Activated T-helper 1 cell treated with anti-CD3 and anti-CD28 coated beads, Interleukin-12 subunit alpha, Interleukin-12 subunit beta, Interleukin-2, Interleukin-4 antibody, amounts not matched to agents 30 ng/mL and 10 ng/mL and 1 ng/mL, durations not matched to agents 14 hours and 24 hours and 36 hours (primary cell): ENCODE measurements at places on chromosomes 7 and 10. TPM values are rescaled to one million over a fixed set of nuclear protein-coding genes. Genes with fewer than 3 reads are reported as not detected.

- H3K27me3 ChIP-seq: no peaks in the 10 kb centered on the region
- no peak for DNase-seq
- H3K36me3 ChIP-seq: peaks cover 5% of the 10 kb centered on the region
- peak overlapping the region; percentile 75 for H3K27ac ChIP-seq
- peaks cover 49% of the 10 kb centered on the region for H3K4me1 ChIP-seq
These were observed 861 bp upstream of the TSPAN14 start for GRCh38 chr10:80453056-80453841.

- H3K4me1 ChIP-seq: no peaks in the 10 kb centered on the region
- no peaks in the 10 kb centered on the region for H3K27me3 ChIP-seq
- no peaks in the 10 kb centered on the region for H3K36me3 ChIP-seq
- no peak overlapping the region for H3K27ac ChIP-seq
- DNase-seq: no peak
These were observed 447.1 kb upstream of the MKI67 start for GRCh38 chr10:128573281-128573845.

DNA sequence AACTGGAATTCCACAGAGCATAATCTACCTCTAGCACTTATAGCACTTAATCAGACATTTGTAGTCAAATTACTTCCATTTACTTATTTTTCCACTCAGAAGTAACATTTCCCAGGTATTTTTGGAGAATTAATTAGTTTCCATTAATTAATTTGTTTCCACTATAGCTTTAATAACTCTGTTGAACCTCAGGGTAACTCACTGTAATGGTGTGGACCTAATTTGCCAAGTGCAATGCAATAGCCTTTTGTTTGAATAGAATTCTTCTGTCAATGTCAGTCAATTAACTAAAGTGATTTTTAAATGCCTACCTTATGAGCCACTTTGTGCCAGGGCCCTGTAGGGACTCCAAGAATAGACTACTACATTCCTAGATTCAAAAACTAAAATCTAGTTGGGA is 115.4 kb downstream of the CSTF2T start:
- H3K36me3 ChIP-seq: no peaks in the 10 kb centered on the region
- no peaks in the 10 kb centered on the region for H3K4me1 ChIP-seq
- no peaks in the 10 kb centered on the region for H3K27me3 ChIP-seq
- H3K4me3 ChIP-seq: no peak overlapping the region
- H3K27ac ChIP-seq: no peak overlapping the region
- no peak for DNase-seq

The LIPN gene
- total RNA-seq: not detected in 2 replicates

GRCh38 chr7:51006483-51007235 is 224.0 kb upstream of the GRB10 start:
- no peaks in the 10 kb centered on the region for H3K4me1 ChIP-seq
- no peak overlapping the region for H3K4me3 ChIP-seq
- H3K27me3 ChIP-seq: no peaks in the 10 kb centered on the region
- H3K27ac ChIP-seq: no peak overlapping the region
- H3K36me3 ChIP-seq: no peaks in the 10 kb centered on the region

The LIPF gene
- total RNA-seq: not detected in 2 replicates

GRCh38 chr10:49651039-49651835 is 28.2 kb upstream of the C10orf53 start:
- H3K4me3 ChIP-seq: no peak overlapping the region
- peaks cover 1% of the 10 kb centered on the region for H3K27me3 ChIP-seq
- H3K36me3 ChIP-seq: no peaks in the 10 kb centered on the region
- H3K27ac ChIP-seq: no peak overlapping the region
- peaks cover 17% of the 10 kb centered on the region for H3K4me1 ChIP-seq

GRCh38 chr10:60422809-60423208 is 33.1 kb upstream of the ANK3 start:
- H3K4me1 ChIP-seq: peaks cover 14% of the 10 kb centered on the region
- peaks cover 5% of the 10 kb centered on the region for H3K36me3 ChIP-seq
- no peak for DNase-seq
- H3K27ac ChIP-seq: no peak overlapping the region
- no peak overlapping the region for H3K4me3 ChIP-seq
- H3K27me3 ChIP-seq: no peaks in the 10 kb centered on the region

The ERVW-1 gene
- not detected in 2 replicates for total RNA-seq

DNA sequence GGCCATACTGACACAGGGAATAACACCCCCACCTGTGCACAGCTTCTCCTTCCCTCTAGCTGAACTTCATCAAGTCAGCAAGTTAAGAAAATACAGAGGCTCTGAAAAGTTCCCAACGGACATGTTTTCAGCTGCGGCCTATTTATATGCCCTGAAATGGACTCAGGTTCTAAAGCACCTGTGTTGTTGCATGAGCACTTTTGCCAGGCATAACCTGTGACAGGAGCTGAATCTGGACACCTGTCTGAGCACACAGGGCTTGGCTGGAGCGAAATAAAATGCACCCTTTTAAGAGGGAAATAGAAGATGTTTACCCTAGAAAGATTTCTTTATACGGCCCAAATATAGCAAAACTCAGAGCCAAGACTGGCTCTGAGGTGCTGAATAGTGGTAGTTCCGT is 46.7 kb downstream of the COBL start:
- DNase-seq: no peak
- no peak overlapping the region for H3K27ac ChIP-seq
- no peaks in the 10 kb centered on the region for H3K4me1 ChIP-seq
- no peaks in the 10 kb centered on the region for H3K36me3 ChIP-seq
- no peaks in the 10 kb centered on the region for H3K27me3 ChIP-seq

DNA sequence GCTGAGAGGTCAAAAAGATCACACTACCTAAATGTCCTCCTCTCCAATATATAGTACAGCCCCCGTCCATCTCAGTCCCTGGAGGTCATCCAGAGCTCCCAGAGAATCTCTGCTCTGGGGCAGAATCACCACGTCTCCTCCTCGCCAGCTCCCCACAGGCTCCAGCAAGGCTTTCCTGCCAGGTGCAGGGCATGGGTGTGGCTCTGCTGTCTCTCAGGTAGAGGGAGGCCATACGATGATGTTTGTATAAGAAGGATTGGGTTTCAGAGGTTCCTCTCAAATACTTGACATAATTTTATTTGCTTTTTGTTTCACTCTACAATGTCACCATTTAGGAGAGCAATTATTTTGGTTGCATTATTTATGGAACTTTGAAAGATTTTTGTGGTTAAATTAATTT is 98.3 kb upstream of the PRSS58 start:
- no peak overlapping the region for H3K27ac ChIP-seq
- no peaks in the 10 kb centered on the region for H3K36me3 ChIP-seq
- no peak overlapping the region for H3K4me3 ChIP-seq
- peaks cover 22% of the 10 kb centered on the region for H3K4me1 ChIP-seq
- peaks cover 9% of the 10 kb centered on the region for H3K27me3 ChIP-seq

The PHTF2 gene
- 30.9 and 31.2 TPM in 2 replicates for total RNA-seq

- DNase-seq: peak; percentile 56
- H3K4me1 ChIP-seq: peaks cover 38% of the 10 kb centered on the region
- peak overlapping the region; percentile 87 for H3K4me3 ChIP-seq
- H3K27ac ChIP-seq: peak overlapping the region; percentile 90
- H3K36me3 ChIP-seq: no peaks in the 10 kb centered on the region
- H3K27me3 ChIP-seq: peaks cover 3% of the 10 kb centered on the region
These were observed 4.4 kb upstream of the ARID5B start for GRCh38 chr10:61896854-61897661.

The HOGA1 gene
- total RNA-seq: not detected in 2 replicates

- H3K27ac ChIP-seq: no peak overlapping the region
- H3K27me3 ChIP-seq: peaks cover 2% of the 10 kb centered on the region
- H3K4me3 ChIP-seq: no peak overlapping the region
- H3K36me3 ChIP-seq: no peaks in the 10 kb centered on the region
These were observed 77.5 kb downstream of the AFAP1L2 start for GRCh38 chr10:114326795-114327194.

GRCh38 chr7:157928171-157928794 is 591.5 kb downstream of the DNAJB6 start:
- H3K36me3 ChIP-seq: peaks cover 5% of the 10 kb centered on the region
- no peak overlapping the region for H3K4me3 ChIP-seq
- H3K27ac ChIP-seq: no peak overlapping the region
- H3K4me1 ChIP-seq: peaks cover 6% of the 10 kb centered on the region
- no peak for DNase-seq
- no peaks in the 10 kb centered on the region for H3K27me3 ChIP-seq

- H3K36me3 ChIP-seq: peaks cover 7% of the 10 kb centered on the region
- no peaks in the 10 kb centered on the region for H3K27me3 ChIP-seq
- DNase-seq: no peak
- H3K4me3 ChIP-seq: no peak overlapping the region
These were observed 130.3 kb downstream of the NRF1 start for GRCh38 chr7:129741743-129742213.

DNA sequence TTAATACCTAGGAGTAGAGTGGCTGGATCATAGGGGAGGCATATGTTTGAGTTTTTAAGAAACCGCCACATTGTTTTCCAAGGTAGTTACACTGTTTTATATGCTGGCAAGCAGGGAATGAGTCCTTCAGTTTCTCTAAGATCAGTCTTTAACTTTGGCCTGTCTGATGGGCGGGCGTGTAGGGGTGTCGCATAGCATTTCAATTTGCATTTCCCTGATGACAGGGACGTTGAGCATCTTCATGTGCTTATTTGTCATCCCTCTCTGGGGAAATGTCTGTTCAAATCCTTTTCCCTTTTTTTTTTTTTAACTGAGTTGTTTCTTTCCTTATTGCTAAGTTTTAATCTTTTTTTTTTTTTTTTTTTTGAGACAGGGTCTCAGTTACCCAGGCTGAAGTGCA is 9.8 kb downstream of the MTG1 start:
- peaks cover 63% of the 10 kb centered on the region for H3K36me3 ChIP-seq
- peaks cover 47% of the 10 kb centered on the region for H3K4me1 ChIP-seq
- H3K4me3 ChIP-seq: no peak overlapping the region
- H3K27me3 ChIP-seq: no peaks in the 10 kb centered on the region
- DNase-seq: no peak

The PLXNA4 gene
- total RNA-seq: 0.13 and 0.15 TPM in 2 replicates

DNA sequence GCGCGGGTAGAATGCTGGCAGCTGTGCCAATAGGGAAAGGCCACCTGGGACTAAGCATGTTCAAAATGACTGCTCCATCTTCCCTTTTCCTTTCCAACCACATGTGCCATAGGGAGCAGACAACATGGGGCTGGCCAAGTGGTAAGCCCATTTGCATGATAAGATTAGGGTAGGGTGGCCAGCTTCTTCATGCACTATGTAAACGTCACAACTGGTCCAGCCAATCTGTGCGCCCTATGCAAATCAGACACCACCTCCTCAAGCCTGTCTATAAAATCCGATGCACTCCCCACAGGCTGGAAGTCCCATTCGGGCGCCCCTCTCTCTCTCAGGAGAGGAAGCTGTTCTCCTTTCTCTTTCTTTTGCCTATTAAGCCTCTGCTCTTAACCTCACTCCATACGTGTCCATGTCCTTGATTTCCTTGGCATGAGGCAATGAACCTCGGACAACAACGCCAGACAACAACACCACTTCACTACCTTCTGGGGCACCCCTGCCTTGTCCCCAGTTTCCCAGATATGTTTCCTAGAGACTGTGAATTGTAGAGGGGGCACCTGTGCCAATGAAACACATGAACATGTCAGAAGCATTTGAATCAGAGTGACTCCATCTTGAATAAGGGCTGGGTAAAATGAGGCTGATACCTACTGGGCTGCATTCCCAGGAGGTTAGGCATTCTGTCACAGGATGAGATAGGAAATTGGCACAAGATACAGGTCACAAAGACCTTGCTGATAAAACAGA is 19.1 kb upstream of the EXOC6 start:
- H3K4me3 ChIP-seq: no peak overlapping the region
- peaks cover 14% of the 10 kb centered on the region for H3K4me1 ChIP-seq
- peaks cover 4% of the 10 kb centered on the region for H3K36me3 ChIP-seq

DNA sequence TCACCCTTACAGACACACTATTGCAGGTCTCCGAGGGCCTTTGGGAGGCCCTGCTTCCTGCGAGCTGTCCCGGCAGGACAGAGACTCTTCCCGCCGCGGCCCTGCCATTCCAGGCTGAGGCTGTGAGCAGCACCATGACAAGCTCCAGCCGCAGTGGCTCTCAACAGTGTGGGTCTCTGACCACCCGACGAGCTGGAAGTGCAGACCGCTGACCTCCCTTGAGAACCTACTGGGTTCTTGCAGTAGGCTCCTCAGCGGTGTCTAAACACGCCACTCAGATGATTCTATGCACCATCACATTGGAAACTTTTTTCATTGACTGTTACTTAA is 303.4 kb downstream of the WDR37 start:
- H3K27ac ChIP-seq: no peak overlapping the region
- no peaks in the 10 kb centered on the region for H3K36me3 ChIP-seq
- peaks cover 9% of the 10 kb centered on the region for H3K27me3 ChIP-seq
- no peak for DNase-seq
- H3K4me3 ChIP-seq: no peak overlapping the region

The STRA8 gene
- not detected in 2 replicates for total RNA-seq

DNA sequence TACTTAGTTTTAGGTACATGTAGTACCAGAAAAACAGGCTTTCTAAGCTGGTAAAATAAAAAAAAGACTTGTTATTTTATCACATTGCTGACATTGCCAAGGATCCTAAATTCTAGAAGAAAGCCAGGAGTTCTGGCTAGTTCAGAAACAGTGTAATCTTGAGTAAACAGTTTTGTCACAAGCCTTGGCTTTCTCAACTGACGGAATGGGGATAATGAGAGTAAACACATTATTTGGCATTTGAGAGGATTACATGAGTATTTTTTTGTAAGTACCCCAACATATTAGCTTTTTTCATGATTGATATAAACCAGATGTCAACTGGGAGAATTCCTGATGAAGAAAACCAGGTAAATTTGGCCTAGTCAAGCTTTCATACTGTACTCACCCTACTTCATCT is 269.8 kb downstream of the SORCS1 start:
- no peaks in the 10 kb centered on the region for H3K4me1 ChIP-seq
- H3K27me3 ChIP-seq: no peaks in the 10 kb centered on the region
- DNase-seq: no peak
- H3K4me3 ChIP-seq: no peak overlapping the region

DNA sequence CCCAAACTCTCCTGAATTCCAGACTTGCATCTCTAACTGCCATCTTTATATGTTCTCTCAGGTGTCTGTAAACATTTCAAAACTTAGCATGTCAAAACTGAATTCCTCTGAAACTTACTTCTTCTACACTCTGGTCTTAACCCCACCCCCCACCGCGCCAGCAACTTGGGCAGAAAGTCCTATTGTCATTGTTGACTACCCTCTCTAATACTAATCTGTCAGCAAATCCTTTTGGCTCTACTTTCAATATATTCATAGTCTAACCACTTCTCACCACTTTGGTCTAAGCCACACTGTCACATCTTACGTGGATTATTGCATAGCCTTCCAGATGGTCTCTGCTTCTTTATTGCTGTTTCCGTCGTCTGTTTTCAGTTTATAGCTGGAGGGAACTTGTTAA is 86.6 kb downstream of the AHCYL2 start:
- H3K27me3 ChIP-seq: no peaks in the 10 kb centered on the region
- no peak for DNase-seq
- H3K4me3 ChIP-seq: no peak overlapping the region
- H3K36me3 ChIP-seq: peaks cover 2% of the 10 kb centered on the region

The EBF3 gene
- total RNA-seq: not detected in 2 replicates

GRCh38 chr7:155168597-155169480 is 98.7 kb downstream of the HTR5A start:
- H3K4me1 ChIP-seq: no peaks in the 10 kb centered on the region
- no peak overlapping the region for H3K27ac ChIP-seq
- no peaks in the 10 kb centered on the region for H3K36me3 ChIP-seq
- no peak for DNase-seq
- H3K27me3 ChIP-seq: peaks cover 10% of the 10 kb centered on the region
- H3K4me3 ChIP-seq: no peak overlapping the region
